Right lobe of liver (tissue), 6 donors: ENCODE measurements at places on chromosomes 4 and X. TPM values are rescaled to one million over a fixed set of nuclear protein-coding genes. Genes with fewer than 3 reads are reported as not detected.

DNA sequence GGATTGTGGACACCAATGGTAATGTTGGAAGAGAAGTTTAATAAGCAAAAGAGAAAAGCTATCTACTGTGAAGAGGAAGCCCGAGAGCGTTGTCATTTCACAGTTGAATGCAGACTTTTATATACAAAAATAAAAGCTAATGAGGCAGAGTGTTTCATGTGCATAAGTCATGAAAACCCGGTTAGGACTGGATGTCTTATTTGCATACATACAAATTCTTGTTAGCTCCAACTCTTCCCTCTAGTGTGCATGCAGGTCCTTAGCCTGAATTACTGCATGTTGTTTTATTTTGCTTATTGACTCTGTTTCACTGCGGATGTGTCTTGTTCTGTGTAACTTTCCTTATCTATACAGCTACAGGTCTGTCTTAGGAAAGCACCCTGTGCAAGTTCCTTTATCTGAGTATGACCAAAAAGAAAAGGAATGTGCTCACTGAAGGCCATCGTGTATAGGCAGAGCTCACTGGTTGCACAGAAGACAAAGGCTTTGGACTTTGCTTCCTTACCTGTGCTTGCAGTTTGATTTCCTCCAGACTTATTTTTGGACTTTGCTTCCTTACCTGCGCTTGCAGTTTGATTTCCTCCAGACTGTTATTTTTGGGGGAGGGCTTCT, 25.1 kb upstream of the UGT2B11 start:
- no peak overlapping the region for H3K4me3 ChIP-seq
- H3K27ac ChIP-seq = no peak overlapping the region
- no peaks in the 10 kb centered on the region for H3K36me3 ChIP-seq

DNA sequence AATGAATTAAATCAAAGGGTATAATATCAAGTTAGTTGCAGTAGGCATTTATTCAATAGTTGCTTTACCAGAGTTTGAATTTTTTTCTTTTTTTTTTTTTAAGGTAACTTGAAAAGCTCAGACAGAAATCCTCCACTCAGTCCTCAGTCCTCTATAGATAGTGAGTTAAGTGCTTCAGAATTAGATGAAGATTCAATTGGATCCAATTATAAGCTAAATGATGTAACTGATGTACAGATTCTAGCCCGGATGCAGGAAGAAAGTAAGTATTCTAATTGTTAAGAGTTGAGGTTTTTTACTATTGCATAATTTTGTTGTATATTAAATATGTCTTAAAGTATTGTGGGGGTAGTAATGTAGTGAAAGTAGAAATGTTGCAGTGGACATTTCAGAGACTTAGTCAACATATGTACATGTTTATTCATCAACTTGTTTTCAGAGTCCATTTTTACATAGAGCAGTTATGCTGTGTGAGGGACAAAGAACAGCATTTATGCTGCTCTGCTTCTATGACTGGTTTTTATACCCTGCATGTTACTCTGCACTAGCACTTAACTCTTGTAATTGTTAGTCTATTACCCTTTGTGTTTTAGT, 38.4 kb downstream of the SLAIN2 start:
- H3K27me3 ChIP-seq = no peaks in the 10 kb centered on the region
- peaks cover 11% of the 10 kb centered on the region for H3K4me1 ChIP-seq
- H3K36me3 ChIP-seq = peaks cover 25% of the 10 kb centered on the region
- no peak overlapping the region for H3K27ac ChIP-seq
- H3K4me3 ChIP-seq = no peak overlapping the region

- no peaks in the 10 kb centered on the region for H3K4me1 ChIP-seq
- H3K27me3 ChIP-seq = no peaks in the 10 kb centered on the region
- no peak overlapping the region for H3K4me3 ChIP-seq
- no peak for DNase-seq
- no peaks in the 10 kb centered on the region for H3K36me3 ChIP-seq
Measured at GRCh38 chr4:24807611-24808010, 12.2 kb downstream of the SOD3 start.

DNA sequence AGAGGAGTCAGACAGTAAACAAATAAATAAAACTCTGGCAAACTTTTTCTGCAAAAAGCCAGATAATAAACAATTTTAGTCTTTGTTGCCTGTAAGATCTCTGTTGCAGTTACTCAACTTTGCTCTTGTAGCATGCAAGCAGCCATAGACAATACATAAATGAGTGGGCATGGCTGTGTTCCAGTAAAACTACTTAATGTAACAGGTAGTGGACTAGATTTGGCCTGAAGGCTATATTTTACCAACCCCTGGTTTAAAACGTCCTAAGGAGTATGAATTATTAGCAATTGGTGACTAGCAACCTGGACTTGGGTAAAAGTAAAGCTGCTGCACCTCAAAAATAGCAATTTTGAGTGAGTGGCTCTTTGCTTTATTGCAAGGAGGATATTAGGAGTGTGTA, 30.9 kb downstream of the SLAIN2 start:
- no peak for DNase-seq
- H3K4me1 ChIP-seq = peaks cover 12% of the 10 kb centered on the region
- H3K4me3 ChIP-seq = no peak overlapping the region

Gene CTAG1B
- not detected for total RNA-seq
